Cardiac fibroblast (primary cell): ENCODE measurements at places on chromosomes 6 and 20.
A peak's percentile ranks its signal among the peaks of the same experiment; 100 is the strongest.

DNA sequence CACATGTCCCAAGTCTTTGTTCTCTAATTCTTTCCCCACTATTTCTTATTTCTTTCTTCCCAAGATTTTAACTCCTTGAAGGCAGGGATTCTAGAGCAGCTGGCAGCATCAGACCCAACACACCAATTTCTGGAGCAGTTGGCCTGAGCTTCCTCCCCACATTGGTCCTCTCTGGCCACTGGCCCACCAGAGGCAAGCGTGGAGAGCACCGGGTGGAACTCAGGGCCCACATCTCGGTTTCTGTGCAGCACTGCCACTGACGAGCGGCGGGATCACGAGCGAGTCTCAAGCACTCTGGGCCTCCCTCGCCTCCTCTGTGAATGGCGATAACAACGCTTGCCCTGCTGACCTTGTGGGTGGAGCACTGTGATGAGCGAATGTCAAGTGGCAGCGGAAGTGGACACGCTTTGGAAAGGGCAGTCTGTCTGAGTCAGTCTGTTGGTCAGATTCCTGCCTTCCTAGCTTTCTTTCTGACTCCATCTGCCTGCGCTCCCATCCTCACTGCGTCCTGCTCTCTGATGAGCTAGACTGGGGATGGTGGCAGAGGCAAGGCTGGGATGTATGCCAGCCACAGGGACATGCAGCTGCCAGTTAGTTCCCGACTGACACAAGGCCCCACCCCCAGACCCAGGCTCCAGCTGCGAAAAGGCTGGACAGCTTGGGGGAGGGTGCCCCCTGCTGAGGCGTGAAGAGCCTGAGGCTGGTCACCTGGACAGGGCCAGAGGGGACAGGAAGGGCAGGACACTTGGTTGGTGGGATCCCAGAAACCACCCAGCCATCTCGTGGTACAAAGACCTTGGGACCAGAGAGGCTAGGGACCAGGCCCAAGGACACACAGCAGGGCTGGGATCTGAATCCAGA, 4.5 kb upstream of the SPDEF start:
- DNase-seq, result peak; percentile 52

GRCh38 chr6:4829089-4829488, 52.9 kb downstream of the CDYL start:
- no peak for DNase-seq

- no peak for DNase-seq
Observed at GRCh38 chr6:141141870-141142269, 990.9 kb upstream of the GJE1 start.

DNA sequence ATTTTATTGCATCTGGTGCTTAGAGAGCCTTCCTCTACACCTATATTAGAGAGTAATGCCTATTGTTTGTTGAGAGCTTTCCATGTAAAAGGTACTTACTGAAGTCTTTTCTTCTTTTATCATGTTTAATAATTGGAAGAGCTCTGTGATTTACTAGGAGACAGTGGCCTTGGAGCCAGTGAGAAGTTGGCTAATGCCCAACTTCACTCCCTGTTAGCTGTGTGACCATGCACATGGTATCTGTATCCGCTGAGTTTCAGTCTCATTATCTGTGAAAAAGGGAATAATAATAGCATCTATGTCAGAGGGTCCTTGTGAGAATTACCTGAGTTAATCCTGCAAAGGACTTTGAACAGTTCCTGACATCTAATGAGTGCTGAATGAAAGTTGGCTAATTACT, 105.0 kb downstream of the CD109 start:
- DNase-seq, result peak; percentile 35

DNA sequence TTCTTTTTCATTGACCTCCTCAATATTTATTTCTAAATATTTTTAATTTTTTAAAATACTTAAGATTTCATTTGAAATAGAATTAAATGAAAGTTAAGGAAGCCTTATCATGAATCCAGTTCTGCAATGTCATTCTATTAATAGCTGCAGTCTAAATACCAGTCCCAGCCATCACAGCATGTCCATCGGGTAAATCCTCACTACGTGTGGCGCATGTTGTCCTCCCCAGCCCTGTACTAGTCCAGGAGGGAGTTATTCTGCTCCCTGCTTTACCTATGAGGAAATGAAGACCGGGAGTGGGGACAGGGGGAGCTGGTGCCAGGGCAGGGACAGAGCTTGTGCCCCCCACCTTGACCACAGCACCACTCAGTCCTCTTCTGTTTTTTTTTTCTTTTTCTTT, 125.1 kb upstream of the QKI start:
- DNase-seq, result no peak

GRCh38 chr6:108561742-108562502, 1.2 kb downstream of the FOXO3 start:
- no peak for DNase-seq

GRCh38 chr6:90131614-90132423, 164.8 kb downstream of the BACH2 start:
- peak; percentile 36 for DNase-seq

- no peak for DNase-seq
Observed at GRCh38 chr6:12149944-12150510, 137.9 kb downstream of the HIVEP1 start.

- DNase-seq, result no peak
Observed at GRCh38 chr6:36677059-36677749, 1.3 kb upstream of the CDKN1A start.

DNA sequence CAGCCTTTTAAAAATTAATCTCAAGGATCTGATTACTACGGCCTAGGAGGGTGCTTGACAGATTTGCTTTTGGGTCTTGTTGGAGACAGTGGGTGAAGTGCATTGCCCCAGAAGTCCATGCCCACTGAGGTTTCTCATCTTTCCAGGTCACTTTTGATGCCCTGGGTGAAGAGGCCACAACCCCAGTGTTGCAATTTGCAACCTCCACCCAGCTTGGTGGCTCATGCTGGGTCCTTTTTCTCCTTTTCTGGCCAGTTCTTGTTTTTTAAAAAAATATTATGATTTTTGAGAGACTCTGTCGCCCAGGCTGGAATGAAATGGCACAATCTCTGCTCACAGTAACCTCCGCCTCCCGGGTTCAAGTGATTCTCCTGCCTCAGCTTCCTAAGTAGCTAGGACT, 9.4 kb downstream of the STX11 start:
- DNase-seq, result no peak

- DNase-seq, result peak; percentile 15
Observed at GRCh38 chr6:25713824-25714223, 40.7 kb upstream of the SLC17A4 start.

- DNase-seq, result no peak
Observed at GRCh38 chr6:159833997-159834603, 34.0 kb downstream of the PNLDC1 start.

- DNase-seq, result no peak
Observed at GRCh38 chr6:114287461-114287860, 55.4 kb downstream of the HS3ST5 start.

GRCh38 chr6:112366695-112367553, 19.8 kb downstream of the RFPL4B start:
- DNase-seq, result no peak

GRCh38 chr6:73954881-73955280, 258.9 kb downstream of the CD109 start:
- DNase-seq, result no peak

DNA sequence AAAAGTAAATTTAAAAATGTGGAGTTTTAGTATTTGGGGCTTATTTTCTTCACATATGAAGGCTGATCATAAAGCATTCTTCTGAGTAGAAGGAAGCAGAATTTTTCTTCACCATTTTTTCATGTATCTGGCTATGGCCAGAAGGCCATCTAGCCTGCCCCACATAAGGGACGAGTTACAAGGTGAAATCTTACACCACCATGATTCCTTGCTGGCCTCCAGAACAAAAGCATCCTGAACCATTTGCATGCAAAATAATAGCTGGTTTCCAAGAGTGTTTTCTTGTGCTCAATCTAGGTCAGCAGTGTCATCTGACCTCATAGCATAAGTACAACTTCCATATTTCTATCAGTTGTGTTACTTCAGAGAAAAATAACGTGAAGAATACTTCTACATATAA, 93.1 kb downstream of the BMP5 start:
- no peak for DNase-seq

GRCh38 chr6:2007165-2007564, 238.2 kb downstream of the GMDS start:
- DNase-seq, result no peak

- no peak for DNase-seq
Observed at GRCh38 chr6:48978016-48978415, 485.0 kb downstream of the MMUT start.

DNA sequence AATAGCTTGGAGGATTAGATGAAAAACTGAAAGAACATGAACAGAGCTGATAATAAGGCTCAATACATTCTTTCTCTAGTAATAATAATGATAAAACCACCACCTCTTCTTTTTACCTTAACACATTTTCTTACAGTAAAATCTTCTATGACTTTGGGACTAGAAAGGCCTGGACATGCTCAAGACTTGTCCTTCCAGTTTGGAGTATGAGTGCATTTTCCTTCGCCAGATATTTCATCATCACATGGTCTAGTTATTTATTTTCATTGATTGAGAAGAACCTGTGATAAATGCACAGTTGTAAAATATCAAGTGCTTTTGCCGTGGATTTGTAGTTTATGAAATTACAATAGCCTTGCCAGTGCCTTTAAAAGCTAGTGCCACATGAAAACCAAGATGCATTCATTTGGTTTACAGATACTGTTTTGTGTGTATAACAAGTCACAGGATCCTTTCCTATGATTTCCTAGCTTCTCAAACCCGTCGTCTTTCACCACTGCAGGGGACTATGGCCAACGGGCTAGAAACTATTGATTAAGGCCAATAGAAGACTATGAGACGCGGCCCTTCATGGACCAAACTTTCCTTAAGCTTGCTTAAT, 200.2 kb upstream of the ZNF217 start:
- DNase-seq, result no peak

GRCh38 chr6:97714772-97715171, 431.8 kb upstream of the MMS22L start:
- DNase-seq, result no peak

DNA sequence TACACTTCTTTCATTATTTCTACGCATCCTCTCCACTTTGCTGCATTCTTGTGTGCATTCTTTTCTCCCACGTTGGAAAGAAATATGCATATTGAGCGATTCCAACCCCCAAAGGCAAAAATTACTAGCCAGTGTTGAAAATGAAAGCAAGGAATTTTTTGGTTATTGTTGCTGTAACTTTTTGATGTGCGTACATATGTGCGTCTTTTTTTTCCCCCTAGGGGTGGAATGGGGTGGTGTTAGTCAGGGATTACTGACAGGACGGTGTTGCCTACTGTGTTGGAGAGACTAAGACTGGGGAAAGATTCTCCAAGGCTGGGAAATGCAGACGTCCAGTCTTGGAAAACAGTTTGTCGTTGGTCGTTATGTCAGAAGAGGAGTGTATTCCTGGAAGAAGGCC, 44.2 kb upstream of the ESR1 start:
- peak; percentile 75 for DNase-seq

GRCh38 chr6:12289365-12289919, 719 bp upstream of the EDN1 start:
- DNase-seq, result peak; percentile 76

GRCh38 chr6:89678531-89678930, 40.0 kb upstream of the LYRM2 start:
- no peak for DNase-seq

GRCh38 chr20:18030020-18030419, 27.7 kb downstream of the OVOL2 start:
- DNase-seq, result no peak

DNA sequence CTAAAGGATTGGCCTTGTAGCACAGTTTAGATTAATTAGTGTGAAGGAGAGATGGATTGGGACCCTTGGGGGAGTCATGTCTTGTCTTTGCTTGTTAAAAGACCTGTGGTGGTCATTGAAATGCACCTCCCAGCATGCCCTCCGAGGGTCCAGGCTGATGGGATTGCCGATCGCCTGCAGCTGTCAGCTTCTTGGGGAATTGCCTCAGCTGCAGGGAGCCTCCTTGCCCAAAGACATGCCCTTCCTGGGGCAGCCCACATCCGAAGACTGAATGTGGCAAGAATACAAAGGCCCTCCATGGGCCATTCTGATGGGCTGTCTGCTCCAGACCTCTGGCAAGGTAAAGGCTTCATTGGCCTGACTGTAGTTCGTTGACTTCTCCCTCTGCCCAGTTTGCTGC, 150.7 kb downstream of the FARS2 start:
- DNase-seq, result no peak

DNA sequence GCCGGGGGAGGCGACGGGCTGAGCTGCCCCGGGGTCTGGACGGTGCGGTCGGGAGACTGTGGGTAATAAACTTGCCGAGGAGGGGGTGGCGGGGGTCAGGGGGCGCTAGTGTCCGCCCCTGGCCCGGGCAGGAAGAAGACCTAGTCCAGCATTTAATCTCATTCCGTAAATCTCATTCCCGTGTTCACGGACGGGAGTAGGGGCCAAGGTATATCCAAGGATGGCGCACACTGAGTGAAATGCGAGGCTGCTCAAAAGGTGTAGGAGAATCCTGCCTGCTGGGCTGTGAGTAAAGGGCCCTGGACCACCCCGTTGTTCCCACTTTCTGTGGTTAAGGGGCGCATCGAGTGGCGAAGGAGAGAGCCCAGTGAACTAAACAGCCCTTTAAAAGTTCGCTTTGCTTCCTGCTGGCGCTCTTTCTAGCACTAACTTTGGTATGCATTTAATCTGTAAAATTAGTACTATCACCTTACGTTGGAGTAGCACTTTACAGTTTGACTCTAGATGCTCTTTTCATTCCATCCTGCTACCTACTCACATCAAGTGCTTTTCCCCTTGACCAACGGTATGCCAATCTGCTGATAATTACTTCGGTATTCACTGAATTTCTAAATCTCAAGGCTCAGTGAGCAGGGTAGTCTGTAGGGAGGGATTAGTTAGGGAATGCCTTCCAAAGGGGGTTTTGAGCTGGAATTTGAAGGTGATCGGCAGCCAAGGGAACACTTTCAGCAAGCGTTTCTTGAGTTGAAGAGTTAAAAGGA, 730 bp downstream of the PARD6B start:
- no peak for DNase-seq

DNA sequence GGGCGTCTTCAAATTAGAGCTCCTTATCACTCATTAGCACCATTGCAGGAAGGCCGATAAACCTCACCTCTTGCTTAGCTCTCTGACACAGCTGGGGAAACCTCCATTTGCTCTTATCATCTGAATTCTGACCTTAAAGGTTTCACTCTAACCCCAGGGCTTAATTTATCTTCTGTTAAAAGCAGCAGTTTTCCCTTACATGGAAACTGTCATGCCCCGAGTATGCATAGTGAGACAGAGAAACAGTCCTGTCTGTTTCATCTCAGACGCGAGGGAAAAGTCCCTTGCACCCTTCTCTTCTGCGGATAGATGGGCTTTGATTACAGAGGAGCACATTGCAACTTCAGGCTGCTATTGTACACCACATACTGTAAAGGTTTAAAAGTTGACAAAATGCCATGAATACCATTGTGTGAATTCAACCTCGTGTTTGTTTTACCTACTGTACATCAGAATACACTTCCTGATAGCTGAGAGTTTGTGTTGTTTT, 191.5 kb upstream of the BMP2 start:
- peak; percentile 73 for DNase-seq

- no peak for DNase-seq
Observed at GRCh38 chr6:139777202-139777970, 402.9 kb upstream of the CITED2 start.

GRCh38 chr6:42361036-42361435, 90.7 kb downstream of the TRERF1 start:
- DNase-seq, result no peak

GRCh38 chr6:133814797-133815196, 74.1 kb upstream of the TCF21 start:
- DNase-seq, result peak; percentile 79

GRCh38 chr20:711576-711975, 36.0 kb upstream of the SCRT2 start:
- DNase-seq, result no peak

GRCh38 chr6:105492706-105493673, 90.1 kb upstream of the PREP start:
- no peak for DNase-seq

- no peak for DNase-seq
Observed at GRCh38 chr6:38187811-38188590, 368.5 kb downstream of the ZFAND3 start.
